ENCODE measurements at places on chromosomes 2 and 18.

DNA sequence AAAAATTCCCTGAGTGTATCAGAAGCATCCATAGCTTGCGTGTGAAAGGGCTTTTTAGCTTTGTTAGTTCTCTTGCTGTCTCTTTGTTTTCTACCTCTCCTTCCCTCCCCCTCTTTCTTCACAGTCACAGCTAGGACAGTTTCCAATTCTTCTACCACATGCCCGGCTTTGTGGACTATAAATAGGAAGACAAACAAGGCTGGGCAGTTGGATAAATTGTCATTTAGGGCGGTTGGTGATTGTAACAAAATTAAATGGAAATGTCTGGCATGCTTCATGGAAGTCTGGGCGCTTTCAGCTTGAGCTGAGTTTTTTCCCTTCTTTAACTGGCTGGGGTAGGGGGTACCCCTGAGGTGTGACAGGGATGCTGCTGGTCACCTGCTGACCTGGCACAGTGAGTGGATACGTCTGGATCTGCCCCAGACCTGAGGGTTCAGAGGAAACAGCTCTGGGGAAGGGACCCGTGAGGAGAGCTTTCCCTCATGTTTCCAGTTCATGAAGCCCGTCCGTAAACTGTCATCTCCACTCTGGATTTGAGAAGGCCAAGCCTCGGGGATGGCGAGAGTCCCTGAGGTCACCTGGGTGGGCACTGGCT lies 29.0 kb upstream of the GIGYF2 start:
- no peak for DNase-seq

- no peak for DNase-seq
Measured at GRCh38 chr18:35271656-35272055, 18.4 kb downstream of the ZSCAN30 start.

DNA sequence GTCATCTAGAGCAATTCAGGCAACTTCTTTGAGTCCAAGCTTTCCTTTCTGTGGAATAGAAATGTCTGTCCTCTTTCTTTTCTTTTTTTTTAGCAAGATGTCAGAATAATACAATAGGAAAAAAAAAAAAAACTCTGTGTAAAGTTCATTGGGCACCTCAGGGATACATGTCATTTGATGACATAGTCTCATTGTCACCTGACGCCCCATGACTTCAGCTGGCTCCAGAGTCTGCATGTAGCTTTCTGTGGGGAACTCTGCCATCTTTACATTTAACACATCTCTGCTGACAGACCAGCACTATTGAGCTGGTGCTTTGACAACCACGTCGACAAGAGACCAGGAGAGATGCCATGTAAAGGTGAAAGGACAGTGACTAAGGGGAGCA lies 172.5 kb upstream of the KLF7 start:
- no peak for DNase-seq

- peak; percentile 59 for DNase-seq
Measured at GRCh38 chr2:132766573-132766972, 96.6 kb upstream of the LYPD1 start.

- no peak for DNase-seq
Measured at GRCh38 chr2:215651412-215651811, 215.5 kb upstream of the FN1 start.

DNA sequence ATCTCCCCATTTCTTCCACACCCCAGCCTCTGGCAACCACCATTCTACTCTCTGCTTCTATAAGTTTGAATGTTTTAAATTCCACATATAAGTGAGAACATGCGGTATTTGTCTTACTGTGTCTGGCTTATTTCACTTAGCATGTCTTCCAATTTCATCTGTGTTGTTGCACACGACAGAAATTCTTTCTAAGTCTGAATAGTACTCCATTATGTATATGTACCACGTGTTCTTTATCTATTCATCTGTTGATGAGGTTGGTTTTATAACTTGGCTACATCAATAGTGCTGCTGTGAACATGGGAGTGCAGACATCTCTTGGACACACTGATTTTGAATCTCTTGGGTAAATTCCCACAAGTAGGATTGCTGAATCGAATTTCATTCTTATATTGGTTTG lies 31.8 kb upstream of the MTX2 start:
- DNase-seq: no peak

DNA sequence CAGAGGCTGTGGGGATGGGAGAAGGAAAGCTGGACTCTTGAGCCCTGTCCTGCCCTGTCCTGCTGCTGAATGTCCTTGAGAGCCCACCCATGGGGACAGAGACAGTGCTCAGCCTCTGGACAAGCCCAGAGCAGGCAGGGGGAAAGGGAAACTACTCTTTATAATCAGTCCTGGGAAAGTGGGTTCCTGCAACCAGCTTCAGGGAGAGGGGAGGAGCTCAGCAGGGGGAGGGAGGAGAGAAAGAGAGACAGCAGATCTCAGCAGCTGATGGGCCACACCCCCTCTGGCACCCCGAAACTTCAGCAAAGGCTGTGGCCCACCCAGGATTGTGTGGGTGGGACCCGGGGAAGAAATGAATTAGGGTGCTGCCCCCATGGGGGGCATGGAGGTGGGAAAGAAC lies 11.6 kb downstream of the ECEL1 start:
- no peak for DNase-seq

DNA sequence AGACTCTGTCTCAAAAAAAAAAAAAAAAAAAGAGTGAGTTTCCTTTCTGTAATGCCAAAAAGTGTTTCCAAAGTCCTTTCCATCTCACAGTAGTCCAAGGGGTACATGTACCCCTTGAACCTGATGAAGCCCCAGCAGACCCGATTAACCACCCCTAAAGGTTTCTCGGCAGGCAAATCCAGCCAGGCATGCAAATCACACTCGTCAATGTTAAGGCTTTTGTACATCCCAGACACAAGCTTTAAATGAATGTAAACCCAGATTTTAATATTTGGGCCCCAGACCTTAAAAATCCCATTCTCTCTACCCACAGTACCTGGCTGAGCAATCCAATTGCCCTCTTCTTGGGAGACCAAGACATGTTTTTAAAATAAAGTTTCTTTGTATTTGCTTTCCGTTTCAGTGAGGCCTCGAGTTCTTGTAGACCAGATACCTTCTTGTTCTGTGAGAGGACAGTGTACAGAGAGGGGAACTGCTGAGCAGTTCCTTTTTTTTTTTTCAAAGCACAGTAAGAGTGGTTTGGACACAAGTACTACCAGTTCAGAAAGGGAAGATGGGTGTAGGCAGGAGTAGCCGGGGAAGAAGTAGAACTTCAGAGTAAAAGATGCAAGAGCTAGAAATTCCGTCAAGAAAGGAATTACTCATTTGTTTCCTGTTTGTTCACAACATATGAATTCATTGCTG lies at the start of gene NLRC4:
TSS of gene NLRC4 (minus strand) at position 465 of the 684 bp plus-strand sequence. CDS start 8,111 bp downstream, outside the sequence.
- DNase-seq: no peak

GRCh38 chr2:172248785-172249187 lies 146.1 kb upstream of the DLX2 start:
- DNase-seq: no peak

DNA sequence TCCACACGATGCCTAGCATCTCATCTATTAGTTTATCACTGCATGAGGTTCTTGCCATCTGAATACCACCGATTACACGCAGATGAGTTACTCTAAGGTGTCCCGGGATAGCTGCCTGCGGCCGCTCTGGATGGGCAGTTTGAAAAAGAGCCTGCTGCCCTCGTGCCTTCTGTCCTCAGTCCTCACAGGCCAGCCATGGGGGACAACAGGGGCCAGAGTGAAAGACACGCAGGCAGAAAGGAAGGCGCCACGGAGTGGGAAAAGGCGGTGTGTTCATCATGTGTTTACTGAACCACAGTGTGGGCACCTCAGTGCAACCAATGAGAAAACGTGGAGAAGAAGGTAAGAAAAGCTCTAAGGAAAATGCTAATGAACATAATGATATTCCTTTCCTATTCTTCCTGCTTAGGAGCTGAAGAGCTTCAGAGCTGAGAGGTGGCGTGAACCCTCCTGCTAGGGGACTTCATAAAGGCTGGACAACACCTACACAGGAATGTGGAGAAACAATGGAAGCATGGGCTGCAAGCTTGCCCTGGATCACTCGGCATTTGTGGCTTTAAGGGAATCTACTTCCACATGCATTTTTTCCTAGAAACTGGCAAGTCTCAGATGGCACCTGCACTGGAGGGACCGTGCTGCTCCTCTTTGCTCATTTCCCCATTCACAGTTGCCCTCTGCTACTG lies 50.9 kb downstream of the CABYR start:
- no peak for DNase-seq

- DNase-seq: no peak
Measured at GRCh38 chr2:183037074-183037552, 1.1 kb downstream of the NCKAP1 start.

DNA sequence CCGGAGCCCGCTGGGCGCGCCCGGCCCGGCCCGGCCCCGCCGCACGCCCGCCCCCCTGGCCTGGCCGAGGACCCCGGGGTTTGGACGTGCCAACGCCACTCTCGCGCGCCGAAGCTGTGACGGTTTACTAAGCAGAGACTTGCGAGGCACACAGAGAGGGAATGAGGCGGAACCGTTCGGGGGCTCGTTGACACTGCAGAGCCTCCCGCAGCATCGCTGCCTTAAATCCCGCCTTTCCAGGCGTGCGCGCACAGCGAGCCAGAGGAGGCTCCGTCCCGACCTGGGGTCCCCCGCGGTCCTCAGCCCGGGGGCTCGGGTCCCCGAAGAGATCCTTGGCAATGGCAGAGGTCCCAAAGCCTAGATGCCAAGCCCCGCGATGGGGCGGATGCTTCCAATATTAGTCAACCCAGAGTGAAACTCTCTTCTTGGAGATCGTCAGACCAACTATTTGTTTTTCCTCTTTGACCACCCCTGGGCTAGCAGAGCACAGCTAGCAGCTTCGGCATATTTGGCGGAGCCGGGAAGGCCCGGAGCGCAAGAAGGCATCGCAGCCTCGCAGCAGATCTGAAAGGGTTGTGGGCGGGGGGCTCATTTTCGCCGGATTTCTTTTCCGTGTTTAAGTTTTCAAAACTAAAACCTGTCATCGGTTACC lies at the start of gene ZNF385B:
TSS of gene ZNF385B (minus strand) at position 197 of the 652 bp plus-strand sequence.
- DNase-seq: no peak

DNA sequence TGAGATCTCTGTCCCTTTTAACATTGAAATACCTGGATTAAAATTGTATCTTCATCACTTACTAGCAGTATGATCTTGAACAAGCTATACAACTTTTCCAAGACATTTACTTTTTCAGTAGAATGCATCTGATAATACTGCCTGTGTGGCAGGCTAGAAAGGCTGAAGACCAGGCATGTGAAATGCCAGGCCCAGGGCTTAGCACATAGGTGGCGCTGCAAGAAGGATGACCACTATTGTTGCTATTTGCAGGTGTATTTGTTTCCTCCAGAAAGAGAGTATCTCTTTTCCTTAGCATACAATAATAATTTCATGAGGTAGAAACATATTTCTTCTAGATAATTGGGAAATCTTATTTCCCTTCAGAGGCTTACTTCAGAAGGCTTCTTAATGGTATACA lies 331.3 kb downstream of the THSD7B start:
- DNase-seq: no peak

GRCh38 chr2:2565671-2566070 lies 234.6 kb upstream of the MYT1L start:
- no peak for DNase-seq

DNA sequence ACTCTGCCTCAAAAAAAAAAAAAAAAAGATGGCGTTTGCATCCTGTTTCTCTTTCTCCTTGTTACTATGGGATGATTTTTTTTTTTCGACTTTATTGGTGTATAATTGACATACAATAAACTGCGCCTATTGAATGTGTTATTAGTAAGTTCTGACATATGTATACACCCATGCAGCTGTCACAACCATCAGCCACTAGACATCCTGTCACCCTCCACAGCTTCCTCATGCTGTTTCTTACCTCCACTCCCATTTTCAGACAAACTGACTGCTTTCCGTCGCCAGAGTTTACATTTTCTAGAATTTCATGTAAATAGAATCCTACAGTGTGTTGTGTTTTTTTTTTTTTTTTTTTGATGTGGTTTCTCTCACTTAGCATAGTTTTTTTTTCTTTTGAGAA lies 27.9 kb downstream of the RRM2 start:
- no peak for DNase-seq

- no peak for DNase-seq
Measured at GRCh38 chr2:214545898-214546542, 135.2 kb downstream of the VWC2L start.

- peak; percentile 26 for DNase-seq
Measured at GRCh38 chr18:45974088-45974536, 7.0 kb upstream of the EPG5 start.

- DNase-seq: peak; percentile 10
Measured at GRCh38 chr2:67037655-67038054, 359.5 kb upstream of the ETAA1 start.

All from NCI-H187 (cell line).